ENCODE measurements at places on chromosomes 2 and 18. TPM values are rescaled to one million over a fixed set of nuclear protein-coding genes. Genes with fewer than 3 reads are reported as not detected.

KANSL3 gene
- 50.3 TPM for total RNA-seq

LAMA3 gene
- total RNA-seq, result 1.8 TPM

CCDC148 gene
- total RNA-seq, result not detected

MBD2 gene
- 27.9 TPM for total RNA-seq

RGPD4 gene
- total RNA-seq, result 0.17 TPM

SYT4 gene
- total RNA-seq, result not detected

KCNJ3 gene
- total RNA-seq, result 1.0 TPM

All from psoas muscle (tissue), 8 donors.